ENCODE measurements at places on chromosomes 6 and 20. TPM values are rescaled to one million over a fixed set of nuclear protein-coding genes. Genes with fewer than 3 reads are reported as not detected.

DNA sequence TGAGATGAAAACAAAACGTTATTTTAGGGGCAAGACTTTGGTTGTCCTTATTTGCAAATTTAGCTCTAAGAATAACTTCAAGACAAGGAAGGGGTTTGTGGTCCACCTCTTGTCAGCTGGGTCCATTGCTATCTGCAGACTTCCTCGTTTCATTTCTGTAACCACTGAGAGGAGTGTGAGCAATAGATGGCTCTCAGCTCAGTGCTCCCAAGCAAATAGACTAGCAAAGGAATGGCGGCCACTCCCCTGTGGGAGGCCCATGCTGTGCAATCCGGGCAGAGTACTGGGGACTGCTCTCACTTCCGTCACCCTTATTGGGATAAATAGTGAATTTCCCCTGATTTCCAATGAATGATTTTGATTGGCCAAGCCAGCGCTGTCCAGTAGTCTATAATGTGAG, 176.6 kb downstream of the ZDHHC14 start:
- H3K27ac ChIP-seq = no peak overlapping the region
- H3K4me3 ChIP-seq = no peak overlapping the region
- H3K27me3 ChIP-seq = no peaks in the 10 kb centered on the region
- no peaks in the 10 kb centered on the region for H3K36me3 ChIP-seq
- no peak for DNase-seq

Gene CLPSL1
- total RNA-seq = not detected

DNA sequence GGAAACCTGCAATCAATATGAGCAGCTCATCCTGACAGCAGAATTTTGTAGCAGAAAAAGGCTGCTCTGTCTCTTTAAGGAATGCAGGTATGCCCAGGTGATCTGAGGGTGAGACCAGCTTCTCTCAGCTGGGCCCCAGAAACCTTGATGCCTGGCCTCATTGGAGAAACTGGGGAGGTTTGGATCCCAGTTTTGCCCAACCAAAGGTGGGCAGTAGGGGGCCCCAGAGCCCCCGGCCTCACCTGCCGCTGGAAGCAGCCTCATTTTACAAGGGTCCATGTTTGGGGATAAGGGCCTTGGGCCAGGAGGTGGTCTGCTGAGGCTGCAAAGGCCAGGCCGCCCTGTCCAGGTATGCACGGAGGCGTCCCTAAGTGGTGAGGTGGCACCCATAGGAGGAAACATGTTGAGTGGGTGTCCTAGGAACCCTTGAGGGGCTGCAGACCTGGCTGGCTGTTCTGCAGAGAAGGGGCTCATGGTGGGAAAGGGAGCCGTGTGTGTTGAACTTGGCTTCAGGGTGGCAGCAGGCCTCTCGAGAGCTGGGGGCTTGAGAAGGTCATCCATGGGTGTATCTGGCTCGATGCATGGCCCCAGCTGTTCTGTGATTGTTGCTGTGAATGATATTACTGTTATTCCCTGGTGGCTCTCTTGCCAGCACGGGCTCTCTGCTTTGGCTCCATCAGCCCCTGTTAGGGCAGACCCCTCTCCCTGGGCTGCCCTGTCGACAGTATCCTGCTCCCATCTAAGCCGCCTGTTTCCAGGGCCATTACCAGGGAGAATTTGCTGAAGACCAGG, 208.4 kb downstream of the CDH4 start:
- no peak for DNase-seq
- no peaks in the 10 kb centered on the region for H3K27me3 ChIP-seq
- no peaks in the 10 kb centered on the region for H3K36me3 ChIP-seq
- no peak overlapping the region for H3K4me3 ChIP-seq

DNA sequence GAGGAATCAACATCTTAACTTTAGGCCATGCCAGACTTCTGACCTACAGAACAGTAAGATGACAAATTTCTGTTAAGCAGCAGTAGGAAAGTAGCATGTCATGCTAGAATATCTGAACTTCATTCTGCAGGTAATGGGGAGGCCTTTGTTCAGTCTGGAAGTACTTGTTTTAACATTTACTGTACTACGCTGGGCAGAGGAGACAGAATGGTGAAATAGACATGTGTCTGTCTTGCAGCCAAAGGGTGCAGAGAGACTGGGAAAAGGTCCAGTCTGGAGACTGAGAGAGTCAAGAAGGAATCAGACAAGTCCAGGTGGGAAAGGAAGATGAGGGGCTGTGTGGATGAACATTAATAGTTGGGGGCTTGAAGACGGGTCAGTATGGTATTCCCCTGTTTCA, 17.5 kb upstream of the ZBTB2 start:
- DNase-seq = no peak
- H3K4me3 ChIP-seq = no peak overlapping the region
- H3K27ac ChIP-seq = no peak overlapping the region
- H3K36me3 ChIP-seq = peaks cover 30% of the 10 kb centered on the region
- H3K27me3 ChIP-seq = no peaks in the 10 kb centered on the region

Gene PROKR2
- not detected for total RNA-seq
